Effector memory CD8-positive, alpha-beta T cell (primary cell): ENCODE measurements at places on chromosomes 2 and 18.

- DNase-seq, result no peak
Measured at GRCh38 chr18:43213816-43214215, 63.5 kb downstream of the SYT4 start.

DNA sequence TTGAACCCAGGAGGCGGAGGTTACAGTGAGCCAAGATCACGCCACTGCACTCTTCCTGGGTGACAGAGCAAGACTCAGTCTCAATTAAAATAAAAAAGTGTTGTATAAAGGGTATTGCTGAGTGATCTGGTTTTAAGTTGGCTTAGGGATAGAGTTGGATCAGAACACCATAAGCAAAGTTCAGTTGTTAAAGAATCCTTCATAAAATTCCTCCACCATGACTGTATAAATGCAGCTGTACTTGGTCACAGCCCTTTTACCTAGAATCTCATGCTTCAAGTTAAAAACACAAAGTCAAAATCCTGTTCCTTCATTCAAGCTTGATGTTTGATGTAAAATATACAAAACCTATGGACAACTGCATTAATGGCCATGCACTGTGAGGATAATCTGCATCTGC, 33.4 kb upstream of the PNO1 start:
- DNase-seq, result no peak

GRCh38 chr2:208782097-208782496, 375.5 kb downstream of the PTH2R start:
- DNase-seq, result no peak

DNA sequence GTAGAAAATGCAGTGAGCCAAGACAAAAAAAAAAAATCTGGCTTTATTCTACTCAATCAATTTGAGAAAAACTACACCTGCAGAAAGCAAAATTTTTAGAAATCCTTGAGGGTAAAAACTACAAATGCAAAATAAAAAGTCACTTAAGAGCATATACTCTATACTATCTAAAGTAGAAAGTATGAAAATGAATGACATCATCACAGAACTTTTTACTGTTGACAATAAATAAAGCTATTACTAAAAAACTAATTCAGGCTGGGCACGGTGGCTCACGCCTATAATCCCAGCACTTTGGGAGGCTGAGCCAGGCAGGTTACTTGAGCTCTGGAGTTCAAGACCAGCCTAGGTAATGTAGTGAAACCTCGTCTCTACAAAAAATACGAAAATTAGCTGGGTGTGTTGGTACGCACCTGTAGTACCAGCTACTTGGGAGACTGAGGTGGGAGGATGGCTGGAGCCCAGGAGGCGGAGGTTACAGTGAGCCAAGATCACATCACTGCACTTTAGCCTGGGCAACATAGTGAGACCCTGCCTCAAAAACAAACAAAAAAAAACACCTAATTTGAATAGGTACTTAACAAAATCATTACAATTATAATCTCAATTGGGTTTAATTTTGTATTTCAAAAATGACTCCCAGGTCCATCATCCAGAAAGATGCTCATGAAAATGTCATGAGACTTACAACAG, 7.6 kb downstream of the NFU1 start:
- DNase-seq, result no peak

GRCh38 chr2:40279001-40279400, 172.9 kb downstream of the SLC8A1 start:
- no peak for DNase-seq

DNA sequence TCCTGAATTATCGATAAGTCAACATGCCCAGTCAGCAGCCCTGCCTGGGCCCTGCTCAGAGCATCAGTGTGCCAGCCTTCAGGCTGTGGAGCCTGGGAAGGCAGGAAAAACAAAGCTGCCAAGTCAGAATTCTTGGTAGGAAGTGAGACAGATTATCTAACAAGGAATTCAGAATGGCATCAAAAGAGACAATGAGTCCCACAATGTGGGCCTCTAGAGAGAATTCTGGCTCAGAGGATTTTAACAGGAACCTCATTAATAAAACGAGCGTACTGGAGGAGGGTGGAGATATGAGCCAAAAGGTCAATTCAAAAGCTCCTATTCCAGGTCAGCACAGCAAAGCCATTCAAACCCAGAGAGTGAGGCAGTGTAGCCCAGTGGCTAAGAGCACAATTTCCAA, 327.6 kb upstream of the MMADHC start:
- no peak for DNase-seq

GRCh38 chr2:195331129-195331528, 325.9 kb upstream of the SLC39A10 start:
- no peak for DNase-seq

- DNase-seq, result no peak
Measured at GRCh38 chr2:128288781-128289180, 29.9 kb downstream of the HS6ST1 start.

DNA sequence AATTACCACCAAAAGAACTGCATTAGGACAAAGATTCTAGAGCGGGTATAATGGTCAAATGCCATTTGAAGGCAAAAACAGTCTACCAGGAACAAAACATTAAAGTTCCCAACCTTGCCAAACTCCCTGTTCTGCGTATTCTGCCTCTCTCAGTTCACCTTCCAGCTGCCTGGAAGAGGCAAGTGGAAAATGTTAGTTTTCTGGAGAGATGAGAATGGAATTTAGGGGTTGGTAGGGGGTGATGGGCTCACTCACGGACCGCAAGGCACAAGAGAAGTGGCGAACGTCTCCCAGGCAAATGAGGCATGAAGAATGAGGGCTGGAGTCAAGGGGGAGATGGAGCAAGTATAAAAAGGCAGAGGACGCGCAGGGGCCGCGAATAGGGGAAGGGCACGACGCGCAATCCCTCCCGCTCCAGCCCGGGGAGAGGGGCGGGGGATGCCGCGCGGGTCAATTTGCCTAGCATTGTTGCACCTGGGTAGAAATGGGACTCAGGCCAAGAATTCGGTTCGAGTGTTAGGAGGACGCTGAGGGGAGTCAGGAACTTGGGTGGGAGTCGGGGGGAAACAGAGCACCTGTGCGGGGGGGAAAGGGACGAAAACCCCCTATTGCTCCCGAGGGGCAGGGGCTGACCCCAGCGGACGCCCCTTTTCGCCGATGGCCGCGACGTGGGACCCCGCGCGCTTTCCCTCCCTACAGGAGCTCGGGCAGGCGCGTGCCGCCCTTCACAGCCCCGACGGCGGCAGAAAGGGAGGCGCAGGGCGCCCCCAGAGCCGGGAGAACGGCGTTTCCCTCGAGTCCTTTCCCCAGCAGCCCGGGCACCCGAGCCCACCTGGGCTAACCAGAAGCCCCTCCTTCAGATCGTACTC, 573 bp downstream of the PAIP2B start:
- no peak for DNase-seq

GRCh38 chr18:38250971-38251370, 685.4 kb upstream of the CELF4 start:
- DNase-seq, result no peak

- no peak for DNase-seq
Measured at GRCh38 chr18:683531-683930, 26.1 kb downstream of the TYMS start.

GRCh38 chr2:159946326-159946999, 116.0 kb downstream of the PLA2R1 start:
- no peak for DNase-seq

DNA sequence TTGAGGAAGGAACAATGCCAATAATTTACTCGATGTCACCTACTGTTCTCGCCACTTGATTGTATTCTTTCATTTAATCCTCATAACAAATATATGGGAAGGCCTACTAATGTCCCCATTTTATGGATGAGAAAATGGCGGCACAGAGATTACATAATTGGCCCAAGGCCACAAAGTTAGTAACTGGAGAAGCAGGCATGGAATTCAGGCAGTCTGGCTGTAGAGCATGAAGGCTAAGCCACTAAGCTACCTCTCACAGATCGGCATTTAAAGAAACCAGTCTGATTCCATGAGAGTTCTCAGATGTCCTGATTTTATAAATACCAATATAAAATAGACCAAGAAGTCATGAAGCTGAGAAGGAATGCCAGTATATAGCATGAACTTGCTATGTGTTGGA, 121.8 kb upstream of the EPAS1 start:
- no peak for DNase-seq

GRCh38 chr2:189511210-189511959, 69.2 kb downstream of the SLC40A1 start:
- no peak for DNase-seq

DNA sequence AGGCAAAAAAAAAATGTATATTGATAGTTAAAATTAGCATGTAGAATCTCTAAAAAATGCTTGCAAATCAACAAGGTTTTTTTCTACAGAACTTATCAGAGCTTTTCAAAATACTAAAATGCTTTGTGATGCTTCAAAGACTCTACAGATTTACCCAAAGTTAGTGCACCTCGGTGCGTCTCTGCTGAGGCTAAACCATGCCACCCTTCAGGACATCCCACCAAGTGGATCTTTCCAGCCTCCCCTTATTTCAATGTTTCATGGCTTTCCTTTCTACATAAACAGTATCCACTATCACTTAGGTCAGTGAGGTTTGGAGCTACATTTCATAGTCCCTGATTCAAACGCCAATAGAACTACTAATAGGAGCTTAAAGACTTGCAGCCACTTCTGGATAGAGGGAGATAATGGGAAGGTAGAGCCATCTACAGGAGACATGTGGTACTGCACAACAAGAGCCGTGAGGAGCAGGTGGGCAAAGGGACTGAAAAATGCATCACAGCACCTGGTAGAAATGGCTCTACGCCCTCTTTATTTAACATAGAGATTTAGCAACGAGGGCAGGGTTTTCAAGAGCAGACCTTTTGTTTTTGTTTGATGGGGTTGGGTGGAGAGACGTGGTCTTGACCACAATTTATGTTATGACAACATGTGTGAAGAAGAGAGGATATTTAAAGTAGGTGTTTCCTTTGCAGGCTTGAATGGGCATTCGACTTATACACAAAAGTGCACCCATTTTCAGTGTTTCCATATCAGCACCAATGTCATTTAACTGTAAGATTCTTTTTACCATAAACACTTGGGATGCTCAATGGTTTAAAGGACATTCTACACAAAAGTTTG, 56.1 kb upstream of the SLC35G4 start:
- peak; percentile 18 for DNase-seq

- DNase-seq, result no peak
Measured at GRCh38 chr2:219128396-219128795, 32.2 kb downstream of the NHEJ1 start.

DNA sequence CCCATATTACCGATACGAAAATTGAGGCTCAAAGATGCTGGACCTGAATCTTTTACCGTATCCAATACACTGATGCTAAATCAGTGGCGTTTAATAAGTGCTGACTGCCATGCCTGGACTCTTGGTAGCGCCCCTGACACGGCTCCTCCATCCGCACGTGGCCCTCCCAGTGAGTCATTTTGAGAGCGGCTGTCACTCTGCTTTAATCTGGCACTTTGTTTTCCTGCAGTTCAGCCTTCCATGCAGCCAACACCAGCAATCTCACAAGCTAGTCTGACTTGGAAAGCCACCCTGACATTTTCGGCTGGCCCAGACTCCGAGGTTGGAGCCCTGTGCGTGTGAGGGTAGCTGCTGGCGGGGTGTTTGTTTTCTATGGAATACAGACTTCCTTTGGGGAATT, 155.1 kb upstream of the LMAN1 start:
- no peak for DNase-seq

DNA sequence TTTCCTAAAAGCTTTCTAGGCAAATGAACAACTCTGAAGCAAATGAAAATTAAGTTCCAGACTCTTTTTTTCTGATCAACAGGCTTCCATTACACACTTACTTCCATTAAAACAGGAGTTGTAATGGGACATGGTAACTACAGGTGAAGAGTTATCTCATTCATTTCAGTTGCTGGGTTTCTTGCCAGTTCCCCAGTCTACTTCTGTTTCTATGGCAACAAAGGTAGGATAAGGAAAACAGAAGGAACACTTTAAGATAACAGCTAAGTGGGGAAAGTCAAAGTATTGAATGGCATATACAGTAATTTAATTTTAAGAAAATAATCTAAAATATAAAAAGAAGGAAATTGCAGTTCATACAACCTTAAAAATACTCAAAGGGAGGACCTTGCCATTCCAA, 25.1 kb downstream of the BAZ2B start:
- DNase-seq, result no peak

- no peak for DNase-seq
Measured at GRCh38 chr18:44899832-44900231, 219.1 kb downstream of the SETBP1 start.

- DNase-seq, result no peak
Measured at GRCh38 chr18:6595666-6596065, 133.8 kb upstream of the ARHGAP28 start.

GRCh38 chr2:25514043-25514637, 159.2 kb downstream of the DTNB start:
- no peak for DNase-seq

GRCh38 chr2:45770811-45771210, 119.3 kb downstream of the PRKCE start:
- no peak for DNase-seq

DNA sequence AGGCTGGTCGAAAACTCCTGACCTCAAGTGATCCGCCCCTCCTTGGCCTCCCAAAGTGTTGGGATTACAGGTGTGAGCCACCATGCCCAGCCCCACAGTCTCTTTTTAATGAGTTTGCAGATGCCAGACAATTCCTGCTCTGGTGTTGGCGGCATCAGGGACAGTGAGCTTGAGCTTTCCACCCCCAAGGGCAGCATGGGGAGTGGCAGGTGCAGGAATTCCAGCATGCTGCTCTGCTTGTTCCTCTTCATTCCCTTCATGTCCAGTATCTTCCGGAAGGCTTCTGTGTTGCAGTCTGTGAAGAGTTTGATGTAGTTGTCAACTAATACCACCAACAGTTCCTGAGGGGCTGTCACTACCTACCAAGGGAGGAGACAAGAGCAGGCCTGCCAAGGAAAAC, 137.3 kb downstream of the SS18 start:
- no peak for DNase-seq

GRCh38 chr2:179824961-179825360, 36.5 kb downstream of the ZNF385B start:
- no peak for DNase-seq

DNA sequence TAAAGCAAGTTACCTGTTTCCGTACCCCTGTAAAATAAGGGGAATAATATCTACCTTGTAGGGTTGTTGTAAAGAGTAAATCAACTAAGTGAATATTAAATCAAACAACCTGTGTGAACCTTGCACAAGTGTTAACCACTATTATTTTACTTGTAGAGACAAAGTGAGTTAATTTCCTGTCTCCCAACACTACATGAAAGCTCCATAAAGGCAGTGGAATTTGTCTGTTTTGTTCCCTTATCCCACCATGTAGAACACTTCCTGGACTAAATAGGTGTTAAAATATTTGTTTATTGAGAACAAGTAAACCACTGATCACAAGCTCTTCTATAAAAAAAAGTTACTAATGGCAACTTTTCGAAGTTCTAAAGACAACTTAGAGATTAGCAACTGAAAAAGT, 3.3 kb downstream of the ARL5A start:
- DNase-seq, result no peak

DNA sequence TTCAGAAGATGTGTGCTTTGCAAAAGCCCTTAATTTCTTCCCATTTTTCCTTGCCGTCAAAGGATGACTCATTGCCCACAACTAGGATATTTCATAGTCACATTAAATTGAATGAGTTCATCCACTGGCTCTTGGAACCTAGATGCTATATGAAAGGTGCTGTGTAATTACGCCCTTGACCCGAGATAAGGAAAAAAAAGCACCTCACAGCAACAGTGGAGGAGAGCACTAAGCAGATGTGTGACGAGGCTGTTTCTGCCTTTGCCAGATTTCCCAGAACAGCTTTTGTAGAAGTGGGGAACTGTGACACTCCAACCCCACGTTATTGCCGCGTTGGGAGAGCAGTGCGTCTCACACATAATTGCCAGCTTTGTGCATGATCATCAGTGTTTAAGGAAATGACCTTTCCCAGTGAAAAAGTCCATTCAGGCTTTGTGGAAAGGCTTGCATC, 33.3 kb upstream of the TMEM87B start:
- DNase-seq, result no peak

- DNase-seq, result no peak
Measured at GRCh38 chr2:182047544-182047943, 61.9 kb downstream of the PPP1R1C start.
